NCI-H1417 (cell line): ENCODE measurements at places on chromosomes 2 and 18.

DNA sequence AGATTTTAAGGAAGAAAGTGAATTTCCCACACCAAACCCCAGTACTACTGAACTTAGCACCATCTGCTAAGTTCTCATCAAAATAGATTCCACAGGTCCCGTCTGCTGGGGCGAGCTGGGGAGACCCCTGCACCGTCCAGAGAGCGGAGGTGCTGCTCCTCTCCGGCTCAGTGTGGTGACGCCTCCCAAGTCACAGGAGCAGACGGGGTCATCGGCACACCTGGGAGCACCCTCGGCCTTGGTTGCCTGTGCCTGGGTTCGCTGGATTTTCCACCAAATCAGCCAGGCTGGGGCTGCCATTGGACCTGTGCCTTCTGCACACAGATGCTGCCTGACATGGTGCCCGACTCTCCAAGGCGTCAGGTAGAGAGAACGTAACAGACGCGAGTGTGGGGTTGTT lies 141.3 kb downstream of the PXDN start:
- DNase-seq: no peak

DNA sequence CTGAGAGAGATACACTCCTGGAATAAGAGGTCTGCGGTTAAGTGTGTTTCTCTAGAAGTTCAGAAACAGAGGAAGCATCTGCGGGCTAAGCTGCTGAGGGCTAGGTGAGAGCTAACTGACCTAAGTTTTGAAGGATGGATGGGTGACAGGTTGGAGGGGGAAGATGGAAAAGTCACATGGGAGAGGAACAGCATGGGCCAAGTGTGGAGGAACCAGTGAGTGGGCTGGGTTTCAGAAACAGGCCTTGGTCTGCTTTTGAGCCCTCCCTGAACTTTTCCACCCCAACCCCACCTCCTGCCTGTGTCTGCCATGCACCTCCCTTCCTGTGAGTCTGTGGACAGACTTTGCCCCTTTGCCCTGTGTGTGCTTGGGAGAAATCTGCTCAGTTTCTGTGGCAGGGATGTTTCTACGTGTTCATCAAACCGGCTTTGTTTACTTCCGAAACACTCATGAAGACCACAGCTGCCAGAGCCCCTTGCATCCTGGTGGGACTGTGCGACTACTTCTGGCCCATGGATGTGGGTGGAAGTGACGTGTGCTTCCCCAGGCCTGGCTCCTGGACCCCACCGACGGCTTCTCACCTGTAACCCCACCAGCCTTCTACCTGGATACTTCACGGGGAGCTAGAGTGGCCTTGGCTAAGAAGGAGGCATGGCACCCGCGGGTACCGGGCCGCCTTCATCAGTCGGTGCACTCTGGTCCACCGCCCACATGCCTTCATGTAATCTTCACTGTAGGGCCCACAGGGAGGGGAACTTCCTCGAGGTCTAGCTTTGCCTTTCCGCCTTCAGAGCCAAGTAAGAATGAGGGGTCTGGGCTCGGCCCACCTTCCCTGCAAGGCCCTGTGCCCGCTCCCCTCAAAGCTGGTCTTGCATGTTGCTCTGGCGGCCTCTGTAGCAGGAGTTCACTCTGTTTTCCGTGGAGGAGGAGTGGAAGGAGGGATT lies 1.4 kb upstream of the HPCAL1 start:
- no peak for DNase-seq

GRCh38 chr2:46479265-46479664 lies at the start of gene TMEM247:
Gene TMEM247 (plus strand): TSS chr2:46479565.
- no peak for DNase-seq

- no peak for DNase-seq
These were observed 337.2 kb downstream of the NBAS start for GRCh38 chr2:15223887-15224286.

DNA sequence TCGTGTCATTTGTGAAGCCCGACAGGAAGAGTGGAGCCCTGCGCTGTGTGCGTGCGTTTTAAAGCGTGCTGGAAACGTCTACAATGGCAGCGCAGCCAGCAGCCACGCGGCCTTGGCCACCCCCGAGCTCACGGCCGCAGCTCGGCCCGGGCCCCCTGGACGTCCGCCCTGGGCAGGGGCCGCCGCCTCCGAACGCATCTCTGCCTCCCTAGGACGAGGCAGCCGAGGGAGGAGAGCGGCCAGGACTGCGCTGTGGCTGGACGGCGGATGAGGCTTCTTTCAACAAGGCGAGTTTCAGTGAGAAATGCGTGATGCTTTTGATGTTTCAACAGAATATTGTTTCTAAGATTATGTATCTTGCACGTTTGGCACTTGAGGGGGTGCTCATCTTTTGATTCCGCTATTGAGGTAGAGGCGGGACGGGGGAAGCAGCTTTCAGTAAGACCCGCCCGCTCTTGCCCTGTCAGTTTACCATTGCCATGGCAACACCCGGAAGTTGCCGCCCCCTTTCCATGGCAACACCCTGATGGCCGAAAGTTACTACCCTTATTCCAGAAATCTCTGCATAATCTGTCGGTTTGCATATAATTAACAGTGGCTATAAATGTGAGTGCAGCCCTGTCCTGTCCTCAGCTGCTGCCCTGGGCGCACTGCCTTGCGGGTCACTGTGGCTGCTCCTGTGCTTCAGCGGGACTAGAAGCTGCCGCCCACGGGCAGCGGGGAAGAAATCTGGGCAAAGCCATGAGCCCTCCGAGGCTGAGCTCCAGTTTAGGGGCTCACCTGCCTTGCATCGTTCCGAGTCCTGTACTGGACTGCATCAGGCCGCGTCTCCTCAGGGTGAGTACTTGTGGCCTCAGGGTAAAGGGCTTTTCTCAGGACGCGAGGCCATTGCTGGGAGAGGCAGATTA lies 38.6 kb downstream of the ADNP2 start:
- peak; percentile 92 for DNase-seq
